Uterus (tissue), 4 donors: ENCODE measurements at places on chromosomes 2 and 18.

- H3K36me3 ChIP-seq, result no peaks in the 10 kb centered on the region
- peak; percentile 7 for DNase-seq
- no peak overlapping the region for H3K4me3 ChIP-seq
Observed at GRCh38 chr2:239598011-239598731, 197.4 kb upstream of the HDAC4 start.

DNA sequence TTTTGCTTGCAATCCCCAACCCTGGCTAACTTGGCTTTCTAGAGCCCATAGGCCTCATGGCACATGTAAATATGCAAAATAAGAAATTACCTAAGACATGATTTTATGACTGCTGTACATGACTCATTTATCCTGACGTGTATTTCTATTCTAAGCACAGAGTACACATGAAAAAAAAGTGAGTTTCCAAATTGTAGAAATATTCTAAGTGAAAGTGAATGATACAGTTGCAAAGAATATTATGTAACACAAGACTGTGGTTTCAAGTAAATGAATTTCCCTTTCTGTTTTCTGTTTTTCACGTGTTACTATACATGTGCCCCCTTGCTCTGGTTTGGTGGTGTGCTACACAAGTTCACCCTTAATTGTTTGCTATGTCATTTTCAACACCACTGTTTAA lies 162.4 kb downstream of the LRP1B start:
- peaks cover 3% of the 10 kb centered on the region for H3K27me3 ChIP-seq
- H3K4me1 ChIP-seq, result no peaks in the 10 kb centered on the region

- H3K27ac ChIP-seq, result no peak overlapping the region
- no peaks in the 10 kb centered on the region for H3K36me3 ChIP-seq
- H3K4me3 ChIP-seq, result no peak overlapping the region
- no peak for DNase-seq
Observed at GRCh38 chr2:198479065-198479464, 674.7 kb downstream of the PLCL1 start.

- H3K36me3 ChIP-seq, result no peaks in the 10 kb centered on the region
- H3K27ac ChIP-seq, result no peak overlapping the region
- DNase-seq, result no peak
- H3K4me1 ChIP-seq, result no peaks in the 10 kb centered on the region
- H3K27me3 ChIP-seq, result no peaks in the 10 kb centered on the region
- H3K4me3 ChIP-seq, result no peak overlapping the region
Observed at GRCh38 chr2:179428649-179429048, 164.0 kb upstream of the SESTD1 start.

GRCh38 chr2:156339110-156339847 lies 6.8 kb upstream of the NR4A2 start:
- H3K4me1 ChIP-seq, result no peaks in the 10 kb centered on the region
- H3K27me3 ChIP-seq, result no peaks in the 10 kb centered on the region
- H3K27ac ChIP-seq, result no peak overlapping the region
- H3K36me3 ChIP-seq, result no peaks in the 10 kb centered on the region
- H3K4me3 ChIP-seq, result no peak overlapping the region
- DNase-seq, result no peak

GRCh38 chr2:88765154-88765888 lies 73.8 kb downstream of the RPIA start:
- no peak for DNase-seq
- no peak overlapping the region for H3K27ac ChIP-seq
- H3K4me1 ChIP-seq, result no peaks in the 10 kb centered on the region
- peaks cover 10% of the 10 kb centered on the region for H3K27me3 ChIP-seq
